ENCODE measurements at places on chromosomes 4 and X. TPM values are rescaled to one million over a fixed set of nuclear protein-coding genes. Genes with fewer than 3 reads are reported as not detected.

Gene DGAT2L6
- not detected for total RNA-seq

Gene CFI
- 12.2 TPM for total RNA-seq

Gene NAA15
- total RNA-seq, result 30.6 TPM

Gene GLRA3
- not detected for total RNA-seq

Gene FHDC1
- 0.16 TPM for total RNA-seq

Gene CCDC160
- total RNA-seq, result not detected

Gene USP17L21
- total RNA-seq, result not detected

Gene CCDC149
- total RNA-seq, result 22.2 TPM

Gene HMX1
- not detected for total RNA-seq

Gene STAP1
- not detected for total RNA-seq

Gene DMD
- total RNA-seq, result 8.9 TPM

Gene L1CAM
- 0.56 TPM for total RNA-seq

Gene EDA2R
- total RNA-seq, result 4.0 TPM

Gene CXCL8
- total RNA-seq, result 842 TPM

Gene SSX2B
- not detected for total RNA-seq

All from epithelial cell of alveolus of lung (primary cell).